ENCODE measurements at places on chromosomes 2 and 18.

GRCh38 chr18:63963615-63964256, 6.1 kb upstream of the SERPINB8 start:
- DNase-seq = peak; percentile 8

- DNase-seq = no peak
Observed at GRCh38 chr2:167253025-167253424, 364.7 kb downstream of the XIRP2 start.

GRCh38 chr2:39649511-39649910, 16.2 kb upstream of the TMEM178A start:
- DNase-seq = no peak

- DNase-seq = no peak
Observed at GRCh38 chr2:11375025-11375688, 30.7 kb upstream of the ROCK2 start.

GRCh38 chr18:41043876-41044275, 911.2 kb upstream of the PIK3C3 start:
- DNase-seq = no peak

- no peak for DNase-seq
Observed at GRCh38 chr18:57051657-57052044, 95.2 kb upstream of the BOD1L2 start.

GRCh38 chr2:49110571-49110970, 43.7 kb downstream of the FSHR start:
- no peak for DNase-seq

GRCh38 chr18:3885209-3885792, 435.3 kb downstream of the TGIF1 start:
- DNase-seq = no peak

DNA sequence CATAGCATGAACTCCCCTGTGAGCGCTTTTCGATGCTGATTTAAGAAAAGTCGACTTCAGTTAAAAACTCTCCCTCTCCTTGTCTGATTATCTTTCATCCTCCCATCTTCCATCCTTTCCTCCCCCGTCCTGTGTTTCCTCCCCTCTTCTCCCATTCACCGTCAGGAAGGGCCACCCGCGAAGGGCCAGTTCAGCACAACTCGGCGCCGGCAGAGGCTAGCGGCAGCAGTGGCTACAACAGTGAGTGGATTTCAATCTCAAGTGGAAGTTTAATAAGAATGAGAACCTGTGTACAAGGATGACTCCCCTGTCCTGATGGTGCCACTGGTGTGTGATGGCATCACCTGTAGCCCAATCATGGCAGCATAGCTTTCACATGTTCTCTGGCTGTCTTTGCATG, 106.9 kb downstream of the PRKRA start:
- no peak for DNase-seq

- DNase-seq = no peak
Observed at GRCh38 chr2:37026050-37026449, 58.1 kb downstream of the HEATR5B start.

- no peak for DNase-seq
Observed at GRCh38 chr18:21900605-21901352, 160.2 kb downstream of the MIB1 start.

DNA sequence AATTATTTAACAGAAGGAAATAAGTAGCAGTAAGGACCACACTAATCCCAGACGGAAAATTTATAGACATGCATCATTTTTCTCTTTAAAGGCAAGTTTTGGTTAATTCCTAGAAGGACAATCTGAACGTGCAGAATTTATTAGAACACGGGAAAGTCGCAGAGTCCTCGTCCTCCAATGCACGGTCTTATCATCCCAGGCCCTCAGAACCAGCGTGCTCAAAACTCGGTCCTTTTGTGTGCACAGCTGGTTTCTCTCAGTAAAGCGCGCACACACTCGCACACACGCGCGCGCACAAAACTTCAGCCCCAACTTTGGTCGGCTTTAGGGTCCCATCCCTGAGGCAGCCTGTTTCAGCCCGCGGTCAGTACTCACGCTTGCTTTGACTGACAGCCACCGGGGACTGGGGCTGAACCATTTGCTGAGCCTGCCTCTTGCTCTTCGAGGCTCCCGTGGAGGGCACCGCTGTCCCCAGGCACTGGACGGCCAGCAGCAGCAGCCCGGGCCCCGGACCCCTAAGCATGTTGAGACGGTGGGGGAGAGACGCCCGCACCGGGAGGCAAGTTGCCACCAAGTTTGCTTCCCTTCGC, 493 bp downstream of the FN1 start:
- no peak for DNase-seq

DNA sequence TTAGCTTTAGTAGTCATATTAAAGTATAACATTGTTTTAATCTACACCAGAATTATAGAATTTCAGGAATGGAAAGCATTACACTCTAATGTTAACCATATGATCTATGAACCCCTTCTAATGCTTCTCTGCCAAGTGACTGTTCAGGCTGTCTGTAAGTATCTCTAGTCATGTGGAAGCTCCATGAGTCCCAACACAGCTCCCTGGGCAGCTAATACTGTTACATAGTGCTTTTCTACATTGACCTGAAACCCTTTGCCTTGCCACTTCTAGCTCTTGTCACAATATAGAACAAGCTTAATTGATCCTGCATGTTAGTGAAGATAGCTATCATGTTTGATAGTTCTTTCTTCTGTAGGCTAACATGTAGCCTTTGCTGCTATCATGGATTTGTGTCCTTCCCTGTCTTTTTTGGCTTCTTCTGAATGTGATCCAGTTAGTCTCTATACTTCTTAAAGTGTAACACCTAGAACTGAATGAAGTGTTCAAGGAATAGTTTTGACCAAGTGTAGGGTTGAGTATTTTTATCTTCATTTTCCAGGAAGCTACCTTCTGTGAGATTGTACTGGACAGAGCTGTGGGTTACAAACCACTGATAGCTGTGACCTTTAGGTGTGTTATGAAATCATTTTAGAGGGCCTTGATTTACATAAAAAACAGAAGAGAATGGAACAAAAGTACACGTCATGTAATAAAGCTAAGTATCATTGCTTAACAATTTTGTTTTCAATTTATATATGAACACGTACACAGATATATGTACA, 23.7 kb downstream of the BABAM2 start:
- DNase-seq = no peak

DNA sequence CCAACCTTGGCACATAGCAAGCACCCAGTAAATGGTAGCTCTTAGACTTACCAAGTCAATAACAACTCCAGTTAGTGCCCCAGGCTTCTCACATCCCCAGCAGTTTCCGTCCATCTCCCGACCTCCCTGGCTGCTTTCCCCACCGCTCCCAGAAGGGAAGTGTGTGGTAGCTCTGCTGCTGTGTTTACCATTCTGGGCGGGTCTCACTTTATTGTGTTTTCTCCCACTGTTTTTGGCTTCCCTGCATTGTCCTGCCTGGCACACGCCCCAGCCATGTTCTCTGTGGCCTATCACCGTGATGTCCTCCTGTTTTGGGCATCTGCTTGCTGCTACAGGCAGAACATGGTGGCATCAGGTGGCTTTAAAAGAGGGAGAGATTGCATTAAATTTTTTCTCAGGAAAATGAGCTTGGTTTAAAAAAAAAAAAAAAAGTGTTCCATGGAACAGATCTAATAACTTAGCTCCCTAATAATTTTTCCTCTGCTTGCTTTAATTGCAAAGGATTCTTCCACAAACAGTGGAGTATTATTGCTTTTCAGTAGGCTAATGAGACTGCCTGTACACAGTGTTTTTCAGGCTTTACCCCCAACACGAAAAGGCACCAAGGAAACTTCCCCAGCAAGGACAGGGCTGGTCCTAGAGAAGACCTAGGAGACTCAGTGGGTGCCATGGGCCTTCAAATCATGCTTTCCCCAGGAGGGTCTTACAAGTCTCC, 8.0 kb upstream of the COX7A2L start:
- peak; percentile 66 for DNase-seq

GRCh38 chr18:12963069-12963468, 15.3 kb downstream of the SEH1L start:
- no peak for DNase-seq

DNA sequence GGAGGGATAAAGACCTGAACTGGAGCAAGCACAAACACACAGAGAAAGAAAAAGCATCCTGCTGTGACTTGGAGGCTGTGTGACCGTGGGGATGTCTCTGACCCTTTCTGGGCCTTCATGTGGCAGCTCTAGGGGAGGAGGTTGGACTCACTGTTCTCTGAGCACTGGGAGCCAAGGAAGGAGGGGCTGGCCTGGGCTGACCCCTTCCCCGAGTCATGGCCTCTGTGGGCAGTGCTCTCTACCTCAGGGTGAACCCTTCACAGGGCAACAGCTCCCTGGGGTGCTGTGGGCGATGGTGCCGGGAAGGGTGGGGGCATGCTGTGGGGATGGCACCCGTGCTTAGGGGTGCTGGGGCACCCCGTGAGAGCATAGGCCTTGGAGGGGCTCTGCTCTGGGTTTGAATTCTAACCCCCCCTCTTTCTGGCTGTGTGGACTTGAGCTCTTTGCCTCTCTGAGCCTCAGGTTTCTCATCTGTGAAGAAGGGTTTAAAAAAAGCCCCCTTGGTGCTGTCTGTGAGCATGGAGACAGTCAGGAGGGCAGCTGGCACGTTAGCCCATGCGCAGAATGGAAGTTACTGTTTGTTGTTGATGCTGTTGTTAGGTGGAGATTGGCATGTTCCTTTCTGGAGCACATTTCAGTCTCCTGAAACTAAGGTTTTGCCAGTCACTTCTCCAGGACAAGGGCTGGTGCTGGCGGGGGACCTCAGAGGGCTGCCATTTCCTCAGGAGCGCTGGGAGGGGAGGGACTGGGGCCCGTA, 700 bp downstream of the TOGARAM2 start:
- DNase-seq = no peak

- no peak for DNase-seq
Observed at GRCh38 chr2:175205523-175205922, 24.0 kb upstream of the ATP5MC3 start.

GRCh38 chr2:85756195-85756594, 2.4 kb downstream of the ATOH8 start:
- DNase-seq = no peak

GRCh38 chr2:112140205-112140802, 2.1 kb downstream of the FBLN7 start:
- no peak for DNase-seq

DNA sequence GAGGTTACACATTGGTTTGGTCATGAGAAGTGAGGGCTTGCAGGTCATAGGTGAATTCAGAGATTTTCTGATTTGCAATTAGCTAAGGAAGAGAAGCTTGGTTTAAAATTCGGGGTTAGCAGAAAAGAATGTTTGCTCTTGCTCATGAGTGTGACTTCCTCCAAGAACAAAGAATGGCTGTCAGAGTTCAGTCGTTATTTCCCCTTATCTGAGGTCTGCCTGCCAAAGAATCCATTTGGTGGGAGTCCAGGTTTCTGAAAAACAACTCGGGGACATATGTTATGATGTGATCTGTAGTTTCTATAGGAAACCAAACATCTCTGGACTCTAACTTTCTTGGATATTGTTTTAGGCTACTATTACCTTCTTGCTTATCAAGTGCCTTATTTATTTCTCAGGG, 3.2 kb upstream of the UGT1A6 start:
- DNase-seq = no peak

DNA sequence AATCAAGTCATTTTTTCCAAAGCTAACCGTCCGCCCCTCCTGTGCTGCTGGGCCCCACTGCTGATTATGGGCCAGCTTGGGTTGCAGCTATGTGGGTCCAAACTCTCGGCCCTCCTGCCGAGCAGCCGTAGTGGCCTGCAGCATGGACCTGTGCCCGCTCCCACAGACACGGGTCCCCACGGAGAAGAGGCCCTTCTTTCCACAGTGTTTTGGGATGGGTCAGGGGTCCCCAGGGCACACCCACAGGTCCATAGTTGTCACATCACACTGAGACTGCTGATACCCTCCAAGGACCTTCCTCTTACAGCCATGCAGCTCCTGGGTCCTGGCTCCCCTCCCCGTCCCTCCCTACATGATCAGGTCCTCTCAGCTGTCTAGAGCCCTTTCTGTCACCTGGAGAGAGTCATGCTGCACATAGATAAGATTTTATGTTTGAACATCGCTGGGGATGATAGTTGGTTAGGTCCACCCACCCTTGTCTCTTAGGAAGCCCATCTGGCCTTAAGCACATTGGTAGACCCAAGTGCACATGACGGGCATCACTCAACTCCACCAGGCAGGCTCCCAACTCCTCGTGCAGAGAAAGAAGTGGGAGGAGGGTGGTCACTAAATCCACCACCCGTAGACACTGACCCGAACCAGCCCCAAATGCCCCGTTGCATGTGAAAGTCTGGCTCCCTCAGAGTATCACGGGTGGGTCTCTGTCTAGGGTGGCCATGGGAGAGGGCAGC, 17.5 kb downstream of the GPR55 start:
- no peak for DNase-seq

DNA sequence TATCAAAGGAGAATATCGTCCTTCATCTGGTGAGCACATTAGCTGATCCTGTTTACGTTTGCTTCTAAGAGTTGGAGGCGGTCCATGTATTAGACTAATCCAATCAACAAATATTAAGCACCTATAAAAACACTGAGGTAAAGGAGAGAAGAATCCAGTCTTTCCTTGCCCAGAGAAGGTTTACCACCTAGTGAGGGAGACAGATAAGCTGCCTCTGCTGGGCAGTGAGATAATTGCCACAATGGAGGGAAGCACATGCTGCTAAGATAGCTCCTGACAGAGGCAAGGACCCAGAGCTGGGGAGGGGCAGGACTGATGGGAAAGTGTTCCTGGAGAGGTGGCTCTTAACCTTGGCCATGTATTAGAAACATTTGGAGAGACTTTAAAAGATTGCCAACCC, 36.7 kb upstream of the ST8SIA5 start:
- no peak for DNase-seq

DNA sequence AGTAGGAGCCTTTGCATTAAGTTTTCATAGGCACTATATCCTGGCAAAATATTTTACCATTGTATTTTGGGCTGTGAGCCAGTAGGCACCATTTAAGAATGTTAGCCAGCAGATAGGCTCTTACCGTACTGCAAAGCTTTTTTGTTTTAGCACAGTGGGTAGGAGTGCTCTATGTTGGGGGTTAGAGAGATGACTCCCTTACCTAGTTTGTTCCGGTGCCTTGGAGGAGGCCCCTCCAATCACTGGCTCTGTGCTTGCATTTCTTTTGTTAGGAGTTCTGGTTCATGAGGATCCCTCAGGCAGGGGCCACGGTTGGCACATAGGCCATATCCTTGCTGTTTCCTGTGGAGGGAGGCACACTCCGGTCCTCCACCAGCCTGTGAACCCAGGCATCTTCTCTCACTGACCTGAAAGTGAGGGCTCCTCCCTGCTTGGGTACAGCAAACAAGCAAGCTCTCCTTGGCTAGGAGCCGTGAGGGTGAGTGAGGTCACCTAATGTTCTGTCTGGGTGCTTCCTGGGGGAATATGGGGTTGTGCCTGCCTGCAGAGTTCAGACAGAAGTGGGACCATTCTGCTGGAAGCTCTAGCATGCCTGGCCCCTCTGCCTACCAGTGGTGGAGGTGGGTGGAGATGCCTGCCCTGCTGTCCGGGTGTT, 29.8 kb downstream of the LTBP1 start:
- no peak for DNase-seq
